Umbilical cord (tissue), 2 donors: ENCODE measurements at places on chromosomes 16 and 17. TPM values are rescaled to one million over a fixed set of nuclear protein-coding genes. Genes with fewer than 3 reads are reported as not detected.

ACLY gene
- 66.2 TPM for total RNA-seq

SDK2 gene
- 0.96 TPM for total RNA-seq

ABCC11 gene
- 0.96 TPM for total RNA-seq

IL32 gene
- total RNA-seq, result 13.2 TPM

NUPR1 gene
- total RNA-seq, result 8.7 TPM

NF1 gene
- 65.0 TPM for total RNA-seq

IKZF3 gene
- 3.4 TPM for total RNA-seq

KRT33B gene
- total RNA-seq, result not detected

LHX1 gene
- total RNA-seq, result 2.9 TPM

TP53TG3C gene
- total RNA-seq, result not detected

WFDC1 gene
- 334 TPM for total RNA-seq

OR3A2 gene
- total RNA-seq, result not detected

LITAFD gene
- total RNA-seq, result 0.48 TPM

HNF1B gene
- total RNA-seq, result 0.72 TPM

FZD2 gene
- total RNA-seq, result 19.5 TPM

RHBDF1 gene
- 27.4 TPM for total RNA-seq
